Right kidney (tissue), 9 donors: ENCODE measurements at places on chromosomes 16 and 17.
A peak's percentile ranks its signal among the peaks of the same experiment; 100 is the strongest.

- DNase-seq, result peak; percentile 95
These were observed 2.9 kb upstream of the FOXC2 start for GRCh38 chr16:86563469-86564345.

DNA sequence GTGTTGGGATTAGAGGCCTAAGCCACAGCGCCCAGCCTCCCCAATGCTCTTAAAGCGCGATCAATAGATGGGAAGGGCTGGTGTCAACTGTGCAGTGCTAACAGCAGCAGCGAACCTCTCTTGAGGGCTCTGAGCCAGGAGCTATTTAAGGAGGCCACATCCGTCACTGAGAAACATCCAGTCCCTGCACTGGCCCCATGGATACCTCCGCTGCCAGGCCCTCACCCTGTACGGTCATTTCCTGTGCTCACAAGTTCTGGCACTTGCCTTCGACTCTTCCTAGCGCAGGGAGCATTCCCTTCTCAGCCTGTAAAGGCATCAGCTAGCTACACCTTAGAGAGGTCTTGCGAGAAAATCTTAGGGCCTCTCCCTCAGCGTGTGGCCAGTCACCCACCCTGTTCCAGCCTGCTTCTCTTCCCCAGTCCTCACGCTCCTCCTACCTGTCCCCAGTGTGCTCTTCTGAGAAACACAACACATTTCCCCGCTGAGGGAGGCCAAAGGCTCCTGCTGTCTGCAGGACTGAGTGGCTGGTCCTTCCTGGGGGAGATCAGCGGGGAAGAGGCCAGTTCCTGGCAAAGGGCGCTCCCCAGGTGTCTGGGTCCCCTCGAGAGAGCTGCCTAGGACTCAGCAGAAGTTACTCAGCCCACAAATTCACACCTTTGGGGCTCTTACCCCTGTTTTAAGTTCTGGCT is 28.6 kb downstream of the GTF3C1 start:
- no peak for DNase-seq

GRCh38 chr17:40093580-40094201 is 6.7 kb downstream of the NR1D1 start:
- DNase-seq, result no peak

DNA sequence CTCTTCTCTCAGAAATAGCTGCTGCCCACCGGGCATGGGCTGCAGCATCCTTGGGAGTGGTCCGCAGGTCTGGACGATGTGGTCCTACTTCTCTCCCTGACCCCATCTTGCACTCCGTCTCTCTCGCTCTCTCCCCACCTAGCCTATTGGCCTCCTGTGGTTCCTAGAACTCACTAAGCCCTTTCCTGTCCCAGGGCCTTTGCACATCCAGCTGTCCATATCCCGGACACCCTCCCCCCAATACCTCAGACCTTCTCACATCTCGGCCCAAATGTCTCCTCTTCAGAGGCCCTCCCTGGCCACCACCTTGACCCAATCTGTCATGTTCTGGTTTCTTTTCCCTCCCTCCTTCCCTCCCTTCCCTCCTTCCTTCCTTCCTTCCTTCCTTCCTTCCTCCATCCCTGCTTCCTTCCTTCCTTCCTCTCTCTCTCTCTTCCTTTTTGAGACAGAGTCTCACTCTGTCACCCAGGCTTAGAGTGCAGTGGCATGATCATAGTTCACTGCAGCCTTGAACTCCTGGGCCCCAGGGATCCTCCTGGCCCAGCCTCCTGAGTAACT is 4.5 kb downstream of the SLC4A1 start:
- DNase-seq, result no peak

DNA sequence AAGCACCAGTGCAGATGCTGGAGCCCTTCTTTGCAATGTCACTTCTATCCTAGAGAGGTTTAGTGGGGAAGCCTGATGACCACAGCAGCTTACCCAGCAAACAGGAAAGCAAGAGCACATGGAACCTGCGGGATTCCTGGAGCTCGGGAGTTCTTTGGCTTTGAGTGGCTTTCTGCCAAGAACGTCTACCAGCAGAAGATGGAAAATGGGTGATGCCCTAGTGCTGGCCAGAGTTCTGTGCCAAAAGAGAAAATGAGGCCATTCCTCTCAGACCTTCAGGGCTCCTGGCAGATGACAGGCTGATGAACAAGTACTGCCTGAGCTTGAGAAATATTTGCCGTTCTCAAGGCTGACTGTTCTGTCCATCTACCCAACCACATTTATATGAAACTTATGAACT is 332.1 kb upstream of the CCL2 start:
- DNase-seq, result no peak

DNA sequence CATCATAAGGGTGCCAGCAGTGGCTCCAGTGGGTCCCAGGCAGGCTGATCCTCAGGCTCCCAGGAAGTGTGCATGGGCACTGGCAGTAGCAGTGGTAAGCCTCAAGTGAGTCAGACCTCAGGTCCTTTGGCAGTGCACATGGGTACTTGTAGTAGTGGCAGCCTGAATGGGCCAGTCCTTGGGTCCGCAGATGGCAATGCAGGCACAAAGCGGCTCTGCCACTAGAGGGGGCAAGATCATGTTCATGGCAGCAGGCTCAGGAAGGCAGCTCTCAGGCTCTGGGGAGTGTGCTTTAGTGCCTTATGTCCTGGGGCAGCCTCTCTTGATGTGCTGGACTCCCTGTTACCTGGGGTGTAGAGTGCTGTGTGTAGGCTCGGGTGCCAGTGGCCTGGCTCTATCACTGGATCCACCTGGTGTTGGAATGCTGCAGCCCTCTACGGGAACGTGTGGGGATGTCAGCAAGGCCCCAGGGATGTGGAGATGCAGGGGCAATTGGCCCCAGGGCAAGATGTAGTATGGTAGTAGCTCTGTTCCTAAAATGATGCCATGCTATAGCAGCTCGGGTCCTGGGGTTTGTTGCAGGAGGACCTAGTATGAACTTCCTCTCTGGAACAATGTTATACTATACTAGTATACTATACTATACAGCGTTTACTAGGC is 11.0 kb downstream of the ACSM3 start:
- DNase-seq, result no peak

GRCh38 chr16:83951544-83951943 is 1.5 kb upstream of the OSGIN1 start:
- no peak for DNase-seq

- no peak for DNase-seq
These were observed 67.8 kb downstream of the BMERB1 start for GRCh38 chr16:15502041-15502725.

DNA sequence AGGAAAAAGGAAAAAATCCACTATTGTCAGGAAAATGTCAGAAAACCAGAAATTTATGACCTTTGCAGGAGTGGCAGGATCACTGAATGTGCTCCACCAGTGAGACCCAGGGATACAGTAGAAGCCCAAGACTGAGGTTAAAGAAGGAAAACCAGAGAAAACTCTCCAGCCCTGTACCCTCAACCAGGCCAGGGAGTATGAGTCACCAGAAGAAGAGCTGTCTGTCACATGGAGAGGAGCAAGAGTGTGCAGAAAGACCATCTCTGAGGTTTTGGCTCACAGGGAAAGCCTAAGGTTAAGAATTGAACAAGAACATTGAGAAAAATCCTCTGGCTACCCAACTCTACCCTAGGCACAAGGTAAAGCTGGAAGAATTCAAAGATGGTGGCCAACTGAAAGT is 47.6 kb upstream of the MON1B start:
- no peak for DNase-seq

GRCh38 chr17:57256708-57257112 is 387 bp downstream of the MSI2 start:
- DNase-seq, result peak; percentile 51

- no peak for DNase-seq
These were observed 2.1 kb upstream of the CAMKK1 start for GRCh38 chr17:3894911-3895343.

DNA sequence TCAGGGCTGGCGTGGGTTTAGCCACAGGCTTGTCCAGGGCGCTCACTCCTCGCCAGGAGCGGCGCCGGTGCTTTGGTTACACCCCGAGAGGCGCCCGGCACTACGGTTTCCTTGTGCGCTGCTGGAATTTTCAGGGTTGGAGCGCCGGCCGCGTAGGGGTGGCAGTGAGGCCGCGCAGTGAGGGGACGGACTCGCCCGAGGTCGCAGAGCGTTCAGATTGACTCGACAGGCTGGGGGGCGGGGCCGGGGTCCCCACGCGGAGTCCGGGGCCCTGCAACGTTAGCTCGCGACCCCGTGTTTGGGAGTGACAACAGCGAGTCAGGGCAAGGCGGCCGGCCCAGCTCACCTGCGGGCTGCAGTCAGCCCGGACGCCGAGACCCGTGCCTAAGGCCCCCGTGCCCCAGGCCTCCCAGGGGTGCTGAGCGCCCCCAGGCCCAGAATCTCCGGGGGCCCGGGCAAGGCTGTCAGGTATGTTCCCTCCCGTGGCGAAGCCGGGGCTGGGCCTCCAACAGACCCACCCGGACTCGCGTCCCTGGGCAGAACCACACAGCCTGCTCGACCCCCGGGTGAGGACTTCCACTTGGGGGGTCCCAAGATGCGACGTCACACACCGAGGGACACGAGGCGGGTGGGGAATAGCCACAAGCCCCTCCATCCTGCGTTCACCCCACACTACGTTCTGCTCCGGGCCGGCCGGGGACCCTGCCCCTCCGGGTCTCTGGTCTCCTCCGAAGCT is 1.3 kb upstream of the ACTG1 start:
- DNase-seq, result peak; percentile 88

DNA sequence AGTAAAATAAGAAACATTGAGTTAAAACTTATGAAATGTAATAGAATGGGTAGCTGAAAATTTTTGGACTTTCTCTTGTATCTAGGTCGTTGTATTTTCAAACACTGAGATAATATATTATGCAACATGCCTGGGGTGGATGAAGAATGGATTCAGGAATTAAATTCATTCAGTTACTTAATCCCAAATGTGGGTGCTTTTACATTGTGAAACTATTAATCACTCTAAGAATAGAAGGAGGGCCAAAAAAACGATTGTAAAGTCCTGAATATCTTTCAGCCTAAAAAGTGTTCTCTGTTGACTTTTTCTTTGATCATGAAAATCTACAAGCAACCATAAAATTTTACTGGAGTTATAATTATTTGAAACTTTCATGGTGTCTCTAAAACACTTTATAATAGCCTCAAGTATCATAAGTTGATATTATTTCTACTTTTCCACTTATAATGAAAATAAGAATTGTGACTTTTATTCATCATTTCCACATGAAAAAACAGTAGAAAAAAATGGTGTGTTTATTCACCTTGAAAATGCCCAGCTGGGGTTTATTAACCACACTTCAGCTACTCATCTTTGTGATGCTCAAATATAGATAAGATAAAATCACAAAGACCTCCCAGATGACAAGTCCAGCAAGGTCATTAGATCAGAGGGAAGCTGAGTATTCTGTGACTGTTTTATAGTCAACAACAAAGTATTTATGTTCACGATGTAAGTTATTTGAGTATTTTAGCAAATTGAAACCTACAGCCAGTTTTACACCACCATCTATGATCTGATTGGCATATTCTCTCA is 619.9 kb upstream of the SOX9 start:
- no peak for DNase-seq

GRCh38 chr17:61670691-61671090 is 79.7 kb upstream of the NACA2 start:
- no peak for DNase-seq

DNA sequence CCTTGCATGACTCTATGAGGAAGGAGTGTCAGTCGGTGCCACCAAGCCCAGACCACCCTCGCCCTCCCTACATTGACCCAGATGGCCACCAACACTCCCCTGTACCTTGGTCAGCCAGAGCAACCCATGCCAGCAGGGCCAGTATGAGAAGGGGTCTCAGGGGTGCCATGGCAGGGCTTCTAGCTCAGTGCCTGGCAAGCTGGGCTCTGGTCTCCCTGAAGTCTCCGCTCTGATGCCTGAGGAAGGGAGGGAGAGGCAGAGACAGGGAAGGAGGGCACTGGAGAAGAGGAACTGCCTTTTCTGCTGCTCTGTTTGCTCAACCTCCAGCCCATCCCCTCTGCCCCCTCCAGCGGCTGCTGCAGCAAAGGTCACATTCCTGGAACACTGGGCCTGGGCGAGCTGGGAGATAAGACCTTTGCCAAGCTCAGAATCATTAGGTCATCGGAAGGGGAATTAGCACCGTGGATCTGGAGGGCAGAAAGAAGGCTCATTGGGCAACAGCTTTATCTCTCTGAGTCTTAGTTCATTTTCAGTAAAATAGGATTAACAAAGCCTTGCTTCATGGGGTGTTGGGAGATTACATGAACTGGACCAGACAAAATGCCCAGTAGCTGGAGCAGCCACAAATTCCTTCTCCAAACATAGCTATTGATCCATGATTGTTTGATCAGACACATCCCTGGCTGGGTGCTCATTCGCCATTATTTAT is at the start of gene VTN:
VTN (minus strand) TSS at position 273 of the 709 bp plus-strand sequence; CDS start at position 169, 104 bp downstream.
- no peak for DNase-seq
